ENCODE measurements at places on chromosomes 6 and 20.

DNA sequence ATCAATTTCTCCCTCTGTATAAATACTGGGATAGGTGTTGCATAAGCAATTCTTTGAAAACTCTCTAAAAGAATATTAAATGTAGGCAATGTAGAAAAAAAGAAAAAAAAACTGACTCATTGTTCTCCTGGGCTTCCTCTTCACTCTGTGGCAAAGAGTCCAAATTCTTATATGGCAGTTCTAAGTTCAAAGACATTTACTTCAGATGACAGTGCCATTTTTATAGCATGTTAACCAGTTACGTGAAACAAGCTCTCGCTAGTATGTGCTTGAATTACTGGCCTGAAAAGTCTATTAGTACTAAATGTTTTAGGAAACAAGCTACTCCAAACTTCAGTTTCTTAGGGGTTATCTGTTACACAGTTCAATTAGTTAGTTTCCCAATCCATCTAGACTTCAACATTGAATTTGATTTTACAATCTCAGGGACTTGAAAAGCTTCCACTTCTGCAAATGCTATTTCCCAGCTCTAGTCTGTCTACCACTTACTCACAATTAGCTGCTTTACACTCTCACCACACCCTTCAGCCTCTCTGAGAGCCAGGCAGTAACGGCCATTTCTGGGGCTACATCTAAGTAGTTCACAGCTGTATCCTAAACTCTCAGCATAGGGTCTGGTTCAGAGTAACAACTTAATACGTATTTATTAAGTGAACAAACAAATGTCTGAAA lies 100.4 kb downstream of the OGFRL1 start:
- DNase-seq: no peak

GRCh38 chr6:15864038-15864707 lies 201.3 kb upstream of the DTNBP1 start:
- no peak for DNase-seq

DNA sequence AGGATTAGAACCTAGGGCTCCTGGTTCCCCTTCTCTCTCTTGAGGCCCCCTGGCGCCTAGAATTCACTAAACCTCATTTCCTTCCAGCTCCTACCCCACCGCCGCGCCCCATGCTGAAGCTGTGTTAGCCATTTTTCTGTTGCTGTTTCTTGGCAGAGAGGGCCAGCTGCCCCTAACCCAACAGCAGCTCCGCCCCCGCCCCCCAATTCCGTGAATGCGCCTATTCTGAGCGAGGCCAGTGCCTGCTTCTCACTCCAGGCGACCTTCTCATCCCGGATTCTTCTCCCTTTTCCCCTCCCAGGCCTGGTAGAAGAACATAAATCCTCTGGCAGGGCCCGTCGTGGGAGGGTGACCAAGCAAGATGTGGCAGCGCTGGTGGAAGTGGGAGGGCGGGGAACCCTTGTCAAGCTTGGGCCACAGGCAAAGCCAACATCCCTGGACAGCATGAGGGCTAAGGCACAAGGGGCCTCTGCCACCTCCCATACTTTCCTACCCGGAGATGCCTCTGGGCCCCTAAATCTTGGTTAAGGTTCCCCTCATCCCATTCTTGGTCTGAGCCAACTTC lies 518 bp downstream of the RBPJL start:
- no peak for DNase-seq

- DNase-seq: no peak
Observed at GRCh38 chr6:87907521-87907920, 140.1 kb upstream of the SPACA1 start.

GRCh38 chr6:144585217-144585814 lies 300.2 kb downstream of the UTRN start:
- peak; percentile 13 for DNase-seq

- DNase-seq: peak; percentile 54
Observed at GRCh38 chr6:3813150-3813780, 35.9 kb upstream of the FAM50B start.

DNA sequence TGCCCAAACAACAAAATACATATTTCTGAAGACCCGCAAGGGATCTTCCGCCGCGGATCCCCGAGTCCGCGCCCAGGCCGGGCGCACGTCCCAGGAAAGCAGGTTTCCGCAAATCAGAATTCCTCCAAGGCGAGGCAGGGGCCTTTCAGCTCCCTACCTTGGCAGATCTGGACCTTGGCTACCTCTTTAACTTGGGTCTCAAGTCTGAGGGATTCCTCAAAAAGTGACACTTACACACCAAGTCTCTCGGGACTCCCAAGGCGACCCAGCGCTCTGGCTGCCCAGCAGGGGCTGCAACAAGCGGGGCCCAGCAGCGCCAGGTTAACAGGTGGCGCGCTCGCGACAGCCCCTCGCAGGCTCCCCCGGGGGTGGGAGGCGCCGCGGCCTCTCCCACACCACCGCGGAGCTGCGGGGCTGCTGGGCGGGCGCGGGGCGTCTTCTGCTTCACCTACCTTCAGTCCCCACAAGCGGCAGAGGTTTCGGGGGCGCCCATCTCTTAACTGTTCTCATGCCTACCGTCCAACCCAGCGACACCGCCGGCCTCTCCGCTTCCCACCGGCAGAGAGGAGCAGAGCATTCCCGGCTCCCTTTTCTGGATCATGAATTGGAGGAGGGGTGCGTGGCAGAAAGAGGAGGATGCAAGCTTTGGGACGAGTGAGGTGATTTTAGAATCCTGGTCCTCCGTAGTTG lies 414 bp downstream of the SIM1 start:
- no peak for DNase-seq

- DNase-seq: no peak
Observed at GRCh38 chr20:13142143-13142542, 78.9 kb upstream of the ISM1 start.

DNA sequence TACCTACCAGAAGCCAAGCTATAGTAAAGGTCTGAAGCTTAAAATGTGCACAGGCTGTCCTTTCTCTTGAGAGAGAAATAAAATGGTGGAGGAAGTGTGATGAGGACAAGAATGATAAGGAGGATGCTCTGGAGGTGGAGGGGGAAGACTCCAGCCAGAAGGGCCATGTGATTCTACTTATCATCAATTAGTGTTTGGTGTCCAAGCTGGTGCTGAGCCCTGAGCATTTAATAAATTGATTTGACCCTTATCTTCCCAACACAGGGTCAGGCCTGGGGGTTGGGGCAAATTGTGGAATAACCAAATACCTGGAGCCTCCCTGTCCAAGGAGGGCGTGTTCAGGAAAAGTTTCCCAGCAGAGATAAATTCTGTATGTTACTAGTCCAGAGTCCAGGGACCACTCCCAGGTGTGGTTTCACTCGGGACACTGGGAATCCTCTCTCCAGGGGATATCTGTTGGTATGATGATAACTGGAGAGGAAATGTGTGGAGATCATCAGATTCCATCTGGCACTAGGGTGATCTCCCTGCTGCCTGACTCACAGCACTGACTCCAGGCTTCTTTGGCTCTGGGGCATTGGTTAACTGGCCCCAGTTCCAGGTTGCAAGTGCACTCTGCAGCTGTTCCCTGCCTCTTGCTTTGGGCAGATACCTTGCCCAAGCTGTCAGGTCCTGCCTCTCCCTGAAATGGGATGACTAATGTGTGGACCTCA lies 3.8 kb upstream of the MYBL2 start:
- DNase-seq: peak; percentile 66

GRCh38 chr20:57742507-57743181 lies 32.8 kb upstream of the PMEPA1 start:
- DNase-seq: no peak

- DNase-seq: no peak
Observed at GRCh38 chr20:23205611-23206041, 119.5 kb upstream of the CD93 start.

DNA sequence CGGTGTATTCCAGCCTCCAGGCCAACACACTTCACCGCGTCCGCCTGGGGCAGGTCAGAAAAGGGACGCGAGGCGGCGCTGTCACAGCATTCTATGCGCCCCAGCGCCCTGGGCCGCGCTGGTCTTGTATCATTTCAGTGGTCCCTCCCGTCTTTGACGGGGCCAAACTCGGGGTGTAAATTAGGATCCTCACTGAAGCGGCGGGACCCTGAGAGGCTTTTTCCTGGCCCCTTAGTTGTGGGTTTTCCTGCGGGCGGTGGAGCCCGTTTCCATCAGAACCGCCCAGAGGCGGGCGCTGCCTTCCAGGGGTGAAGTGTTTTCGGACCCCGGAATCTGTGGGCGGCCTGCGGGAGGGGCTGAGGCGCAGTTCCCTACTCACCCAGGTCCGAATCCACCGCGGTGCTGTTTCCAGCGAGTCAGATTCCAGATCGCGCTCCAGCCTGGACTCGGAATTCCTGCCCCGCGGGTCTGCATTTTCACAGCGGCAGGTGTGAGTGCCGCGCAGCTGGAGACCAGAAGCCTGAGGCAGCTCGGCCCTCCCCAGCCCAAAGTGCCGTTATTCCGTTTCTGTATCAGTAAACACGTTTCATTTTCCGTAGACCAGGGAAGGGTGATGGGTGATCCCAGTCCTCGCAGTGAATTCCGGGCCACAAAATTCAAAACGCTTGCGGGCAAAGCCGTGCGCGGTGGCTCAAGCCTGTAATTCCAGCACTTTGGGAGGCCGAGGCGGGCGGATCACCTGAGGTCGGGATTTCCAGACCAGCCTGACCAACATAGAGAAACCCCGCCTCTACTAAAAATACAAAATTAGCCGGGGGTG lies 3.9 kb upstream of the MICB start:
- peak; percentile 97 for DNase-seq

- no peak for DNase-seq
Observed at GRCh38 chr6:114288701-114289495, 53.9 kb downstream of the HS3ST5 start.

DNA sequence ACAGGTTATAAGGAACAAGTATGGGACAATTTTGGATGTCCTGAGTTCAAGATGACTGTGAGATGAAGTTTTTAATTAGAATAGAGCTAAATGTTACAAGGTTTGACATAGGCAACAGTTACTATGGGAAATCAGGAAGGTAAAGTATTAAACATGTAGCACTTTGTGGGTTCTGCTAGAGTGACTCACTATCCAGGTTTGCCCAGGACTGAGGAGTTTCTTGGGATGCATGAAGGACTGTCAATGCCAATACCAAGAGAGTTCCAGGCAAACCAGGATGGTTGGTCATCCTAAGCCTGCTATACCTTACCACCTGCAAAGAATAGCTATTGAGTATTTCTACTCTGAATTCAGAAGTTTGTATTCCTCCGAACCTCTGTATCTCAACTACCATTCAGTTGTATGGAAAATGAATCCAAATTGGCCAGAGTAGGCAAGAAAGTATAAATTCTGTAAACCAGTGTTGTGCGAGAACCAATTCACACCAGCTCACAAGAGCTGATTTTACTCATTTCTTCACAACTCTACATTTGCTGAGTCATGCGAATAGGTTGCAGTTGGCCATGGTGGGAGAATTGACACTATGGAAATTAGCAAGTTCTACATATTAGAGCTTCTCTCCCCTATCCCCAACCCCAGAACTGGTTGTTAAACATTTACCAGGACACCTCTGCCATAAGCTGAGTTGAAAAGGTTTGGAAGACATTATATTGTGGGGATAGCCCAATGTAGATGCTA lies 449.5 kb downstream of the PLCB1 start:
- no peak for DNase-seq

DNA sequence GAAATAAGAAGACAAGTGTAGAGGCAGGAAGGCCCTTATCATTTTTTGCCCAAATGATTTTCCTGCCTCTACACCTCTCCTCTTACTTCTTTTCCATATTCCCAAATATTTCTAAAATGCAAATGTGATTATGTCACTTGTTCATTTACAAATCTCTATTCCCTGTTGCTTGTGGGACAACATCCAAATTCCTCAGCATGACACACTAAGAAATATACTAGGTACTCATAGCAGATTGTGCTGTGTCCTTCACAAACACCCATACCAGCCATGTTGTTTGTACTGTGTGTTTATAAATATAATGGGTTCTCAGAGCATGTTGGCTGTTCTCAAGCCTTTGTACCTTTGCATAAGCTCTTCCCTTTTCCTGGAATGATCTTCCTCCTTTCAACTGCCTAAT lies 17.7 kb upstream of the FYN start:
- DNase-seq: no peak

GRCh38 chr6:71513036-71513435 lies 224.4 kb downstream of the OGFRL1 start:
- DNase-seq: no peak

- DNase-seq: peak; percentile 48
Observed at GRCh38 chr6:106519460-106520394, 109.6 kb downstream of the RTN4IP1 start.

DNA sequence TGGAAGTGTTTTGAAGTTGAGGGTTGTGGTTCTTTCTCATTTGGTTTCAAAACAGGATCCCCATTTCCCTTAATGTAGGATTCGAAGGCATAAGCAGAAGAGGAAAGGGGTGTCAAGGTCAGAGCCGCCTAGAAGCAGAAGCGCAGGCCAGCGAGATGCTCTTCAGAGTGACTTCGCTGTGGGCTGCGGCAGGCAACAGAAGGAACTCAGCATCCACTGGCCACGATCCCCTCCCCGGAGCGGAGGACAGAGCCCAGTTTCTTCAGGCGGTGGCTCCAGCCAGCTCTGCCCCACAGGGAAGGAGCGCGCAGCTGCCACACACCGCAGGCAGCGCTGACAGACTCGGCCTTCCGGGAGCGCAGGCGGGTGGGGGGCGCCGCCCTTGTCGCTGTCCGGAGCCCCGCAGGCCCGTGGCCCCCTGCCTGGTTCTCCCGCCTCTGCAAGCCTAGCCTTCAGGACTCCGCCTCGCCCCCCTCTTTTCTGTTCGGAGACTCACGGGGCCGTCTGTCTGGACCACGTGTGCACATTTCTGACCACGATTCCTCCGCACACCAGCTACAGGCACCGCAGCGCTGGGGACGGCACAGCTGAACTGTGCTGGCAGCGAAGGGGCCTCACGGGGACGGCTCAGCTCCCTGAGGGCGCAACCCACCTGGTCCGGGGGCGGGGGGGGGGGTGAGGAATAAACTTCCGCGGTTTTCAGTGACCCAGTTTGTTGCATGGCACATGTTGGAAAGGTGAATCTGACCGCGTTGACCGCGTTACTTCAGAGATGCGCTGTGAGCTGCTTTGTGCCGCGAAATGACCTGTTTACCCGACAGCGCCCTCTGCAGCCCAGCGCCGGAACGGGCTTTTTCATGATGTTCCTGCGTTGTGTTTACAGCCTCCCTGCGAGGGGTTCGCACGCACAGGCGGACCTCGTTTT lies 26.1 kb downstream of the TTLL2 start:
- DNase-seq: peak; percentile 61

- DNase-seq: no peak
Observed at GRCh38 chr6:140824595-140824994, 1308.1 kb upstream of the GJE1 start.

DNA sequence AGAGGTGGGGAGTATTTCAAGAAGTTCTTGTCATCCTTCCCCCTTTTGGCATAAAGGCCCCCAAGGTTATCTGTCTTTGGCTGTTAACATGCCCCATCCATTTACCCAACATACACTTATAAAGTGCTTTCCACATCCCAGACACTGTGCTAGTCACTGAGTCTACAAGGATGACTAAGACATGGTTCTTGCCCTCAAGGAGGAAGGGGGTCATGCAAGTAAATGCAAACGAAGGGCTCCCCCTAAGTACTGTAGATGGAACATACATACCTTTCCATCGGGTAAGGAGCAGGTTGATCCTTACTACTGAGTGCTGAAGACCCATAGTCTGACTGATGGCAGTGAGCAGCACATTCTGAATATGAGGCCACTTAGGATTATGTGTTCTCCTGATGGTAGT lies 38.3 kb downstream of the HECA start:
- no peak for DNase-seq

- DNase-seq: no peak
Observed at GRCh38 chr20:41531518-41532275, 86.5 kb downstream of the CHD6 start.
